ENCODE measurements at places on chromosomes 6 and 20.

GRCh38 chr6:106216527-106216926 is 109.0 kb downstream of the ATG5 start:
- DNase-seq: no peak

DNA sequence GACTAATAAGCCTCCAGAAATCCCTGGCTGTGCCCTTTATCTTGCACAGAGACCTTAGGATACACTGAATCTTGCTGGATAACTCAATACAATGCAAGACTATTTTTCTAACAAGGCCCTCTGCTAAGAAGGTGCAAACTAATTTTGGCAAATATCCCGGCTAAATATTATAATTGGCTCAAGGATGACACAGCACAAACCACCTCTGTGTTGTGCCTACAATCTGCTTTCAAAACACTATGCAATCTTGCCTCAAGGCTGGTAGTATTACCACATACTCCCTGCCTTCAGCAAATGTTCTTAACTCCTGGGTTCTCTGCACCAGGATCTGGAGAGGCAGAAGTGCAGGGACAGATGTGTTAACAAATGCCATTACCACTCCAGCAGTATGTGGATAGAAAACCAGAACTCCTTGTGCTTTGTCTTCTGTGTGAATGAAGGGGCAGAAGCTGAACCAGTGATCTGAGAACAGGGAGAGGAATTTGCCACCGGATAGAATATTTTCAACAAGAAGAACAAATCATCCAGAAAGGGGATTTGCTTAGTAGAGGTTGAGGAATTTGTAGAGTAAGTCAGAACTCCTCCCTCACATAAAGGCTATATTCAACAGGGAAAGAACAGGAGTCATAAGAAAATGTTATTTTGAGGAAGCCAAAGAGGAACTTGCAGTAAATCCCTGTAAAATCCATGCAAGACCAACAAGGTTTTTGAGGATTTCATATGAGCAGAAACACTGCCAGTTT is 74.1 kb upstream of the SLC4A11 start:
- DNase-seq: no peak

- DNase-seq: no peak
These were observed 50.6 kb downstream of the SRC start for GRCh38 chr20:37396416-37397075.

DNA sequence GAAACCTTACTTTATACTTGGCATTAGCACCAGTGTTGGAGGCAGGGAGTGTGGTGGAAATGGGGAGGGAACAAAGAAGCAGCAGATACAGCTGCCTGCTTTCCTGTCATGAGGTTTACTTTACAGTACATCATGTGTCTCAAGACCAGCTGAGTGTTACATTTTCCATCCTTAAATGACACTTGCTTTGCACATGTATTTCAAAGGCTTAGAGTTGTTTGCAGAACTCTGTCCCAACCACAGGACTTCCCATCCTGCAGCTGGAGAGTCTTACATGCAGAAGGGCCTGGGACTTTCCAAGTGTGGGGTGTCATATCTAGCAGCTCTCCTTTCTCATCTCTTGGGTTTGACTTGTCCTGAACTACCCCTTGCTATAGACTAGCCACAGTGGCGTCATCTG is 395.9 kb downstream of the DHX35 start:
- DNase-seq: no peak

All from activated CD4-positive, alpha-beta T cell treated with anti-CD3 and anti-CD28 coated beads for 48 hours (primary cell).